Breast epithelium (tissue), 4 donors: ENCODE measurements at places on chromosomes 6 and 20. TPM values are rescaled to one million over a fixed set of nuclear protein-coding genes. Genes with fewer than 3 reads are reported as not detected.

The MYCT1 gene
- total RNA-seq = 16.4 TPM

The C4A gene
- total RNA-seq = 7.2 TPM

The TRIM10 gene
- total RNA-seq = not detected

The ARMH2 gene
- not detected for total RNA-seq

The PRPH2 gene
- 0.32 TPM for total RNA-seq

The SPTLC3 gene
- 11.1 TPM for total RNA-seq

The NHLRC1 gene
- 3.2 TPM for total RNA-seq

GRCh38 chr6:44850312-44850711 is 462.8 kb downstream of the CDC5L start:
- no peak for DNase-seq

DNA sequence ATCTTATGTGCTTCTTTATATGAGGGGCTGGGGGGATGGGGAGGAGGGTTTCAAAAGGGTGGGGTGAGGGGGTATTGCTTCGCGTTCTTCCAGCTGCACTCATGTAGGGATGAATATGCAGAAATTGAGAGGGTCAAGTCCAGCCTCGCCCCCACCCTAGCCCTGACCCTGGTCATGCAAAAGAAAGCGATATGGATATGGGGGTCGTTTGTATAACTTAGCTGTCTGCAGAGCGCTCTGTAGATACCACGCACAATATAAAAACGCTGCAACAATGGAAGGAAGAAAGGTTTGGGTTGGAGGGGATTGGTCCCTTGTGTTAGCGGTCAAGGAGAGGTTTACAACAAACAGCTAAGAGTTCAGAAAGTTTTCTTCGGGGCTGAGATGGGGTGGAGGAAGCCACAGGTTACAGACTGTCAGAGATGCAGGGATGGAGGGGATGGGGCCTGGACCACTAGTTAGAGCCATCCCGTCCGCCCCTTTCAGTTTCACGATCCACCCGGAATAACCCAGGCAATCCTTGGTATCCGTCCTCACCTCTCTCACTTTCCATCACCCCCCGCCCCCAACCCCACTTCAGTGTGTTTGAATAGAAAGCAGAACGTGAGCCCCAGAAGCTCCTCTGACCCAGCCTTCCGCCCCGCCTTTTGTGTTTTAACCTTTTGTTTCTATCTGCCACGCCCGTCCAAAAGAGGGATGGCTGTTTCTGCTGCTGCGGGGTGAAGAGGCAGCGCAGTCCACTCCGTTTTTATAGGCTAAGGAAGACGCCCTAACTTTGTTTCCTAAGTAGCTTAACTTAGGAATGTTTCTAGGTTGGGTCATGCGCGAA is 73.5 kb downstream of the SOX4 start:
- DNase-seq = no peak

DNA sequence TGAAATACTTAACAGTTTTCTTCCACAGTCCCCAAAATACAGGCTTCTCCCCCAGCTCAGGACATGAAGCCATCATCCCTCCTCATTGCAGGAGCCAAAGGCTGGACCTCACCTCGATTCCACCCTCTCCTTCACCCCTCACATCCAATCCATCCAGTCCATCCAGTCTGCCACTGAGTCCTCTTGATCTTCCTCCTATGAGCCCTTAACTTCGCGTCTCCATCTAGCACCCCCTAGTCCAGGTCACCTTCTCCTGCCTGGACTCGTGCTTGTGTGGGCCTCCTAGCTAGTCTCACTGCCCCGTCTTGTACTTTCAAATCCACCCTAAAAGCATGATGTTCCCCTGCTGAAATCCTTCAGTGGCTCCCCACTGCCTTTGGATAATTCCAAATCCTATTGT is 3.3 kb downstream of the TRIB3 start:
- DNase-seq = no peak

DNA sequence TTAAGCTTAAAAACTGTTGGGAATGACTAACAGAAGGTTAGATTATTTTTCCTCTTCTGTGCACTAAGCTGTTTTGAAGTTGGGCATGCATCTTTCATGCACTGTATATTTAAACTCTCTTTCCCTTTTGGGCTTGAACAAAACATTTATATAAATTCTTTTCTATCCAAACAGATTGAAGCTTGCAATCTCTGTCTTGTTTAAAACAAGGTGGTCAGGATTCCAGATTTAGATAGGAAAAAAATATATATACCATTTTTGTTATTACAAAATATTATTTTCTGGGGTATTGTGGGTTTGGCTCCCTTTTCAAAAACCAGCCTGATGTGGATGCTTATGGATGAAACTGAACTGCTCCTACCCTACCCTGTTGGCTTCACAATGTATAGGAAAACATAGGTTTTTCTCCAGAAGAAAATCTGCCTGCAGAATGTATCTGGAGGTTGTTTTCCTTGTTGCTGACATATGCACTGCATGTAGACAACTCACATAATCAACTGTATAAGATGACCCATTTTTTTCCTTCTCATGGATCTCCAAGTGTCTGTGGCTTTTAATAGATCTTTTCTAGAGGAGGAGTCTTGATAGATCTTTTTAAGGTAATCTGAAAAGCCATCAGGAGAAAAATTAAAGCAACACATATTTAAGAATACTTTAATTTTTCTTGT is 146.3 kb downstream of the PRL start:
- DNase-seq = no peak

DNA sequence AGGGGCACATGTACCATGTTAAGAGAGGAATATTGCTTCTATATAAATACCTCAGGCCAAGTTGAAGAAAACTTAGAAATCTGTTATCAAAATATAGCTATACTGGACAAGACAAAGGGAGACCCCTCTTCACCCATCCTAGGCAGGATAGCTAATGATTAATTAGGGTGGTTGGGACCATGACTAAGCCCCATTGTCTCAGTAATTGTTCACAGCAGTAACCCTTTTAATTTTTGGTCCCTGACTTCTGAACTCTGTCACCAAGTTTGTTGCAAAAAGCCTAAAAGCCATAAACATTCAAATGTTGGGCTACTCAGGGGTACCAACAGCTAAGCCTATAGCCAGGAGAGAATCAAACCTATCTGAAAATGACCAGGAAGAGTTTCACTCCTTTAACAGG is 19.2 kb upstream of the BTN3A2 start:
- no peak for DNase-seq

GRCh38 chr6:64224819-64225218 is 589.2 kb downstream of the PHF3 start:
- DNase-seq = no peak

- no peak for DNase-seq
Measured at GRCh38 chr20:50052550-50053361, 60.2 kb downstream of the UBE2V1 start.

GRCh38 chr6:144481527-144481926 is 196.4 kb downstream of the UTRN start:
- no peak for DNase-seq

DNA sequence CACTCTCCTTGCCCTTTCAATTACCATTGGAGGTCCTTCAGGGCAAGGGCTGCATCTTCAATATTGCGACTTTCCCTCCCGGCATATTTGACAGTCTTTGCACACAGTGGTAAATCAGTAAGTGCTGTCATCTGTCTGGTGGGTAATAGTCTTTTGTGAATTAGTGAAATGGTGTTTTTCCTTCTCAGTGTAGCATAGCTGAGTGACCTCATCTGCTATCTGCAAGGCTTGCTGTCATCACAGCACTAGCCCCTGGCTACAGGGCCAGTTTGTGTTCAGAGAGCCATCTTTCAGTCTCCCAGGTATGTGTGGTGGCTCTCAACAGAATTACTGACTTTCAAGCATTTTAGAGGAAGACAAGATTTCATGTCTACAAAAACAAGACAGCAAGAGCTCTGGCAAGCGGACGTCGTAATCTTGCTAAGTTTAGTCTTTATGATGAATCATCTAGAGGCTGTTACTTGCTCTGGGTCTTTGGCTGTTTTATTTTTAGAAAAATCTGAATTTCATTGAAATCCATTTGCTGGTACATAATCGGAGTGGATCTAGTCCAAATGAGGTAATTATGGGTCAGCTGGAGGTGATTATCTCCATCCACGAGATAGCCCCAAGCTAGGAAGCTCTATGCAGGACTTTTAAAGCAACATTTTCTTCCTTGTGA is 528.9 kb downstream of the EPM2A start:
- no peak for DNase-seq

GRCh38 chr6:144334150-144334708 is 49.1 kb downstream of the UTRN start:
- DNase-seq = no peak

- no peak for DNase-seq
Measured at GRCh38 chr6:18415671-18416340, 28.7 kb downstream of the RNF144B start.

GRCh38 chr6:51675020-51675921 is 412.1 kb downstream of the PKHD1 start:
- DNase-seq = no peak

DNA sequence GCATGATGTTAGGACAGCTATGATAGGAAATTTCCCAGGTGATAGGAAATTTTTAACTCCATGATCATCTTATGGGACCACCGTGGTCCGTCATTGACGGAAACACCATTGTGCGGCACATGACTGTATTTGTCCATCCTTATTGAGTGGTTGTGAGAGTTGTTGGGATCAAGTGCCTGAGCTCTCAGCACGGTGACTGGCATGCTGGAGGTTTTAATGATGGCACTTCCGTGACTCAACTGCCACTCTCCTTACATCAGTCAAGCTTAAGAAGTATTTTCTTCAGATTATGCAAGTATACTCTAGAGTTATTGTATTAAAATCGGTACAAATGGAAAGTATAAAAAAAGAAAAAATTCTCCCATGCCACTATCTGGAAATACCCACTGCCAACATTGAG is 20.7 kb downstream of the PBOV1 start:
- DNase-seq = no peak

DNA sequence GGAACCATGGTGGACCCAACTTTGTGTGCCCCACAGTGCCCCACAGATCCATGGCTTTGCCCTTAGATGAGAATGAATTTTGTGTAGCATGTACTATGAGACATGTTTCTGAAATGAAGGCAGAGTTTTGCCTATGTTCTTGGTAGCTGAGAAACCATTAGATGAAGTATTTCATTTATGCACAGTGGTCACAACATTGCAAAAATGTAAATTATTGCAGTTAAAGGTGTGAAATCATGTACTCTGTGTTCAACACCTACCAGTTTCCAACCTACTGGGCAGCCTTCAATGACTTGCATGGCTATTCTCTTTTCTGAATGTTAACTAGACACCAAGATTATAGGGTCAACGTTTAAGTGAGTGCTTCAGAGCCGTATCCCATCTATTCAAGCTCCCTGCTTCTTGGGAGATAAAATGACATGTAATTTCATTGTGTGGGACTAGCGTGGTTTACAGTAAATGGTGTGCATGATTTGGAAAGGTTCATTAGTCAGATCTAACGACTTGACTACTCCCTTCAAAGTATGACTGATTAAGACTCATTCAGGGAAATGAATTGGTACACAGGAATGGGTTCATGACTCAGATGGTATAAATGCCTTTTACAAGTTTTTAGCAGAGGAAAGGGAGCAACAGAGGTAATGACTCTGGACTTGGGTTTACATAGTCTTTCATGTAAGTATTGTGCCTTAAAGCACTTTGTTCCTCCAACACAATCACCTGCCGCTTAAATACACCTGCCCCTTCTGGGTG is 106.1 kb upstream of the AKIRIN2 start:
- no peak for DNase-seq
